ENCODE measurements at places on chromosomes 12 and 14.

- H3K36me3 ChIP-seq: no peaks in the 10 kb centered on the region
- H3K27ac ChIP-seq: no peak overlapping the region
- H3K4me3 ChIP-seq: no peak overlapping the region
- peaks cover 3% of the 10 kb centered on the region for H3K27me3 ChIP-seq
- H3K4me1 ChIP-seq: no peaks in the 10 kb centered on the region
- DNase-seq: no peak
Observed at GRCh38 chr12:15186597-15186996, 34.6 kb downstream of the RERG start.

DNA sequence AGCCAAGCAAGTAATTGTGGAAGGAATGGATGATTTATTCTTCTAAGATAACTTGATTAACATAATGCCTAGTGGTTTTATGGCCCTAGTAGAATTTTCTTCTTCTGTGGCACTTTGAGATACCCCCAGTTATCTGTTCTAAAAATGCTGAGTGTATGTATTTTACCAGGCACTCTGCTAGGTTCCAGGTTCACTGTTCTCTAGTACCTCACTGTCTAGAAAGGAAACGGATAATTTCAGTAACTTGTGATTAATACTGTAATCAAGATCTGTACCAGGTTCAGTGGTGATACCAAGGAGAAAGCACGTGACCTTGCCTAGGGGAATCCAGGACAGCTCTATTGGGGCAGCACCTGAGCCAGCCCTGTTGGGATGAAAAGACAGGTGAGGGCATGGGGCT lies 8.0 kb downstream of the ANO6 start:
- H3K27me3 ChIP-seq: no peaks in the 10 kb centered on the region
- H3K36me3 ChIP-seq: peaks cover 4% of the 10 kb centered on the region
- DNase-seq: no peak
- H3K27ac ChIP-seq: no peak overlapping the region
- no peak overlapping the region for H3K4me3 ChIP-seq

GRCh38 chr12:77469578-77470333 lies 360.9 kb upstream of the NAV3 start:
- no peak overlapping the region for H3K27ac ChIP-seq
- no peak overlapping the region for H3K4me3 ChIP-seq
- H3K27me3 ChIP-seq: no peaks in the 10 kb centered on the region
- H3K36me3 ChIP-seq: no peaks in the 10 kb centered on the region
- H3K4me1 ChIP-seq: no peaks in the 10 kb centered on the region

DNA sequence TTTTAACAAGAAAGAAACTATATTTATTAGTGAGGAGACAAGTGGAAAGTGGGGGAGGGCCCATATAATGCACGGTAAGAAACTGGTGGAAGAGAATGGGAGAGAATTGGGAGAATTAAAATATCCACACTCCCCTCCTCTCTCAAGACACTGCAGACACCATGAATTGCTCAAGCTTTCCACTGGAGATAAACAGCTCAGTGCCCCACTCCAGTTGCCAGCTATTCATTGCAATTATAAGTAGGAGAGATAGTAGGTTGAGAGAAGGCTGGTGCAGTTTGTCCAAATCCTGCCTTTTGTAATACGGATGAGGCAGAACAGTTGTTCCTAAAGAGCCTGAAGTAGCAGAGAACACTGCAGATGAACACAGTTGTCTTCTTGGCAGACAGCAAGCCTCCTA lies 38.2 kb downstream of the DCAF5 start:
- peaks cover 26% of the 10 kb centered on the region for H3K4me1 ChIP-seq
- DNase-seq: no peak
- H3K27me3 ChIP-seq: no peaks in the 10 kb centered on the region
- no peak overlapping the region for H3K27ac ChIP-seq

GRCh38 chr12:32702473-32702872 lies 23.4 kb downstream of the DNM1L start:
- peaks cover 9% of the 10 kb centered on the region for H3K36me3 ChIP-seq
- no peak overlapping the region for H3K27ac ChIP-seq
- H3K27me3 ChIP-seq: no peaks in the 10 kb centered on the region

DNA sequence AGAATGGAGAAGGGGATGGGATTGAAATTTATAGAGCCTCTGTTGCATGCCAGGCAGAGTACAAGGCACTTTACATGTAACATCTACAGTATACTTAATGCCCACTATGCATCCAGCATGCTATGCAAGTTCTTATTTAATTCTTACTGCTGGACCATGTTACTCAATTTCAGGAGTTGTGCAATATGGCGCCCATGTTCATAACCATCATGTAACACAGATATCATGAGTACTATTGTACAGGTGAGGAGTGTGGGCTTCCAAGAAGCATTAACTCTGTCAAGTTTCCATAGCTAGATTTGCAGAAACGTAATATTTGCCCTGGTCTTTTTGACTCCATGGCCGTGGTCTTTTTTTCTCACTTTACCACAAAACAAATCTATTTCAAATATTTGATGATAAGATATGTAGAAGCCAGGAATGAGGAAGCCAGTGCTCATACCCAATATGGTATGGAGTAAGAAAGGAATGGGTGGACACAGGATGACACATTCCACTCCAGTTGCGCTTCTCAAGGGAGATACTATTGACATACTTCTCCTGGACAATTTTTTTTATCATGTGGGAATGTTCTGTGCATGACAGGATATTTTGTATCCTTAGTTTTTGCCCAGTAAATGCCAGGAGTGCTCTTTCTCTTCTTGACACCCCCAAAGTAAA lies 191.8 kb downstream of the C12orf75 start:
- no peaks in the 10 kb centered on the region for H3K4me1 ChIP-seq
- DNase-seq: no peak
- H3K36me3 ChIP-seq: no peaks in the 10 kb centered on the region
- no peak overlapping the region for H3K4me3 ChIP-seq
- H3K27ac ChIP-seq: no peak overlapping the region

DNA sequence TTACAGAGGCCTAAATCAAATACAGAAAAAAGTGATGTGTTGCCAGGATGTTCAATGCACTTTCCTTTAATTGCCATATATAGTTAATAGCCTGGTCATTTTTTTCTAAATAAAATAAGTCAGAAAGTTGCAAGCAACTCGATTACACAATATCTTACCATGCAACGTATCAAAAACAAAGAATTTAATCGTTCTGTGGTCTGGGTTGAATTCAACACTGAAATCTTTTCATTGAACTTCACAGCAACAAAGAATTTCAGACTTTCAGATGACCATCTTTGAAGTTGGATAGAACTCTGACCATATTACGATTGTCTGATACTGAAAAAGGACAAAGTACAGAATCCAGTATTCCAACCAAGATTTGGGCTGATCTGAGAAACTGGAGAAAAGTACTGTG lies 231.9 kb downstream of the SLC25A21 start:
- no peak overlapping the region for H3K27ac ChIP-seq
- H3K36me3 ChIP-seq: no peaks in the 10 kb centered on the region
- H3K4me3 ChIP-seq: no peak overlapping the region
- DNase-seq: no peak
- H3K27me3 ChIP-seq: peaks cover 2% of the 10 kb centered on the region
- no peaks in the 10 kb centered on the region for H3K4me1 ChIP-seq

DNA sequence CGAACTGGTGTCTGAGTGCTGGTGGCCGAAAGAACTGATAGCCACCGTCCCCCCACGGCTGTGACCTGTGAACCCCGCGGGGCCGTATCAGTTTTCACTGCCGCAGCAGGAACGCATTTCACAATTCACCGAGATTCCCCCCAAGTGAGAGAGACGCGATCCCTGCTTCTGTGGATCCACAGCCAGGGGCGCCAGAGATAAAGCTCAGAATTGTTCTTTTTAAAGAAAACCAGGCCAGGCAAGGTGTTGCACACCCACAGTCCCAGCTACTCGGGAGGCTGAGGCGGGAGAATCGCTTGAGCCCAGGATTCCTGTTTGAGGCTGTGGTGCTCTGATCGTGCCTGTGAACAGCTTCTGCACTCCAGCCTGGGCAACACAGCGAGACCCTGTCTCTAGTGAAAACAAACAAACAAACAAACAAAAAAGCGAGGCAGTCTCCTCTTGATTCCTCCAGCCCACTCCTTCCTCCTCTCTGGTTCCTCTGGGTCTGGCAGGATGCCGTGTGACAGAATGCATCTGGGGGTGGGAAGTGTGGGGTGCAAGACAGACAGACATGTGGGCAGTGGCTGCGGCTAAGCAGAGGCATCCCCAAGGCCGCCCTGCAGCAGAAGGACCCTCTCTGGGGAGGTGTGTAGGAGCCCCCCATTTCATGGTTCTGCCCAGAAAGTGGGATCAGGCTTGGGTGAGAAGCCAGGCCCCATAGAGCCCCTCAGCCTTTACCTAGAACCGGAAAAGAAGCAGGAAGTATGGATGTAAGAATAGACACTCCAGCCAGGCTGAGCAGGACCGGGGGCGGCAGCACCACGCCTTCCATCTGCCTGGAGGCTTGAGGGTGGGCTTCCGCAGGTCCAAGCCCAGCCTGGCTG lies 39.2 kb upstream of the PPP1R13B start:
- H3K4me1 ChIP-seq: no peaks in the 10 kb centered on the region
- no peaks in the 10 kb centered on the region for H3K36me3 ChIP-seq
- no peaks in the 10 kb centered on the region for H3K27me3 ChIP-seq
- DNase-seq: no peak
- no peak overlapping the region for H3K27ac ChIP-seq

- H3K27me3 ChIP-seq: no peaks in the 10 kb centered on the region
- peak overlapping the region; percentile 95 for H3K27ac ChIP-seq
- DNase-seq: peak; percentile 88
- H3K36me3 ChIP-seq: peaks cover 40% of the 10 kb centered on the region
- H3K4me3 ChIP-seq: peak overlapping the region; percentile 93
Observed at GRCh38 chr14:24095271-24096068, 1.4 kb downstream of the PCK2 start.
